ENCODE measurements at places on chromosomes 3 and 15. TPM values are rescaled to one million over a fixed set of nuclear protein-coding genes. Genes with fewer than 3 reads are reported as not detected.

DNA sequence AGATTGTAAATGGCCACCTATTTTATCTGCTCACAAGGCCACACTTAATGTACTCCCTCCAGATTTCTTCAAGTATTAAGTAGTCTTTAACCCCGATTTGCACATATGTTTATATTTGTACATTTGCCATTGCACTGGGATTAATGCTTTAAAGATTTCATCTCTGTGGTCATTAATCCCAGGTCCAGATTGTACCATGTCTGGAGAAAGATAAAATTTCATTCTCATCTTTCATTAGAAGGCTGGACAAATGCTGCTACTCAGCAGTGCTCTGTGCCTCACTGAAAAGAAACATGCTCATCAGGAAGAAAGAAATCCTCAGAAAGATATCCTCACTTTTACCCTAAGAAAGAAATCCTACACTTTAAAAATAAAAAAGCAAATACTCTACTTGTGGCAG lies 62.5 kb upstream of the LRRC3B start:
- H3K4me3 ChIP-seq = no peak overlapping the region
- H3K27ac ChIP-seq = no peak overlapping the region
- no peaks in the 10 kb centered on the region for H3K27me3 ChIP-seq
- no peaks in the 10 kb centered on the region for H3K4me1 ChIP-seq

DNA sequence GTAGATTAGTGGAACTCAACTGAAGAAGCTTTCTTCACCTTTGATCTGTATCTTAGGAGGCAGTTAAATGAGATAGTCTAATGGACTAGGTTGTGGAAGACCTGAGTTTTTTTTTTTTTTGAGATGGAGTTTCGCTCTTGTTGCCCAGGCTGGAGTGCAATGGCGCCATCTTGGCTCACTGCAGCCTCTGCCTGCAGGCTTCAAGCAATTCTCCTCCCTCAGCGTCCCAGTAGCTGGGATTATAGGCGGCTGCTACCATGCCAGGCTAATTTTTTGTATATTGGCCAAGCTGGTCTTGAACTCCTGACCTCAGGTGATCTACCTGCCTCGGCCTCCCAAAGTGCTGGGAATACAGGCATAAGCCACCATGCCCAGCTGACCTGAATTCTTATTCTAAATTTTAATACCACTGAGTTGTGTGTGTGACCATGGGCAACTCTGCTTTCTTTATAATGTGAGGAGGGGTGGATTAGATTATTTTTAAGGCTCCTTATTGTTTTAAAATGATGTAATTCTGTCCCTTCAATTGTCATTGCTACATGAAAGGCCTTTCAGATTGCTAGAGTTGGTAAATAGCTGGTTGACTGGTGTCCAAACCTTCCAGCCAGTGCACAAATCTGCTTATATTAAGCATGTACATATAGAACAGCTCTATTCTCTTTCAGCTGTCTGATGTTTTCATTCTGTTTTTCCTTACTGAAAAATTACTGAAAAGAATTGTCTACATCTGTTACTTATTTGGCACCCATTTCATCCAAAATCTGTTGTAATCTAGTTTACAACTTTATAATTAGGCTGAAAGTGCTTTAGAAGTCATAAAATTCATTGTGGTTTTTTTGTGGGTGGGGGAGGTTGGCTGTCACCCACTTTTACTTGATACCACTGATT lies 2.3 kb downstream of the LNP1 start:
- H3K4me1 ChIP-seq = no peaks in the 10 kb centered on the region
- peak overlapping the region; percentile 23 for H3K27ac ChIP-seq
- no peaks in the 10 kb centered on the region for H3K27me3 ChIP-seq

- H3K4me1 ChIP-seq = peaks cover 6% of the 10 kb centered on the region
- H3K36me3 ChIP-seq = no peaks in the 10 kb centered on the region
- no peaks in the 10 kb centered on the region for H3K27me3 ChIP-seq
- H3K4me3 ChIP-seq = no peak overlapping the region
- no peak overlapping the region for H3K27ac ChIP-seq
Observed at GRCh38 chr3:177679568-177680471, 482.5 kb upstream of the TBL1XR1 start.

DNA sequence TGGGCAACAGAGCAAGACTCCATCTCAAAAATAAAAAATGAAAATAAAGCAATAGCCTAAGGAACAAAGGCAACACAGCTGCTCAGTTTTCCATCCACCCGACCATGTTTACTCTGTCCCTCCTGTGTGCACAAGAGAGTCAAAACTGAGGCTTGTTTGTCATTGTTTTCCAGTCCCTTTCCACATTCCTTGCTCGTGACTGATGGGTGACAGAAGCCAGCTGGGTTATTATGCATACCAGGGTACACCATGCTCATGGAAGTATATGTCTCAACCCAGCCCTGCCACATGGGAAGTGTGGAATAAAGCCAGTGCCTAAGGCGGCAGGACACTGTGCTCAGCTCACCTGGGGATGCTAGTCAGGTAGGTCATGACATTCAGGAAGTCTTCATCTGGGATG lies 49.5 kb downstream of the MCF2L2 start:
- no peaks in the 10 kb centered on the region for H3K36me3 ChIP-seq
- H3K4me1 ChIP-seq = no peaks in the 10 kb centered on the region
- DNase-seq = no peak
- peaks cover 23% of the 10 kb centered on the region for H3K27me3 ChIP-seq
- H3K27ac ChIP-seq = no peak overlapping the region
- no peak overlapping the region for H3K4me3 ChIP-seq

- peaks cover 21% of the 10 kb centered on the region for H3K36me3 ChIP-seq
- H3K4me1 ChIP-seq = peaks cover 2% of the 10 kb centered on the region
- no peak overlapping the region for H3K27ac ChIP-seq
- no peak overlapping the region for H3K4me3 ChIP-seq
- no peak for DNase-seq
Observed at GRCh38 chr15:29740692-29741311, 81.5 kb downstream of the TJP1 start.

DNA sequence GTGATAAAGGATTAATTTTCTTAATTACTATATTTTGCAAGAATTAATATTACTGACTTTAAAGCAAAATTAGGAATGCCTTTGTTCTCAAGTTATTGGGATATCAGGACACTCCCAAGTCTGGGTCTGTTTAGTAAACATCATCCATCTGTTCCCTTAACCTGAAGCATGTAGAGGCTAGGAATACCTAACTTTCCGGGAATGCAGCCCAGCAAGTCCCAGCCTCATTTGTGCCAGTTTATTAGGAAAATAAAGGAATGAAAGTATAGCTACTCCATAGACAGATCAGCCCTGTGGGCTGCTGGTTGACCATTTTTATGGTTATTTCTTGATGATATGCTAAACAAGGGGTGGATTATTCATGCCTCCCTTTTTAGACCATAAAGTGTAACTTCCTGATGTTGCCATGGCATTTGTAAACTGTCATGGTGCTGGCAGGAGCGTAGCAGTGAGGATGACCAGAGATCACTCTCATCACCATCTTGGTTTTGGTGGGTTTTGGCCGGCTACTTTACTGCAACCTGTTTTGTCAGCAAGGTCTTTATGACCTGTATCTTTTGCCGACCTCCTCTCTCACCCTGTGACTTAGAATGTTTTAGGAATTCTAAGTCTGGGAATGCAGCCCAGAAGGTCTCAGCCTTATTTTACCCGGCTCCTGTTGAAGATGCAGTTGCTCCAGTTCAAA lies 540.2 kb downstream of the NAALADL2 start:
- H3K27ac ChIP-seq = peak overlapping the region; percentile 100
- no peaks in the 10 kb centered on the region for H3K27me3 ChIP-seq
- H3K4me3 ChIP-seq = no peak overlapping the region
- 0 out of 2 replicates have a peak, but pooled peaks cover 1% of the 10 kb centered on the region for H3K36me3 ChIP-seq

DNA sequence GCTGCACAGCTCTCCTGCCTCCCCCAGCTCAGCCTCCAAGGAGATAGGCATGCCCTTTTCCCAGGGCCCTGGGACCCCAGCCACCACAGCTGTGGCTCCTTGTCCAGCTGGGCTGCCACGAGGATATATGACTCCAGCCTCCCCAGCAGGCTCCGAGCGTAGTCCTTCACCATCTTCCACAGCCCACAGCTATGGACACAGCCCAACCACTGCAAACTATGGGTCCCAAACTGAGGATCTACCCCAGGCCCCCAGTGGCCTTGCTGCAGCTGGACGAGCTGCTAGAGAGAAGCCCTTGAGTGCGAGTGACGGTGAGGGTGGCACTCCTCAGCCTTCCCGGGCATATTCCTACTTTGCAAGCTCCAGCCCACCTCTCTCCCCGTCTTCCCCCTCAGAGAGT lies 20.5 kb upstream of the APEH start:
- H3K27me3 ChIP-seq = peaks cover 40% of the 10 kb centered on the region
- H3K27ac ChIP-seq = no peak overlapping the region
- no peaks in the 10 kb centered on the region for H3K36me3 ChIP-seq
- no peaks in the 10 kb centered on the region for H3K4me1 ChIP-seq
- no peak for DNase-seq
- H3K4me3 ChIP-seq = no peak overlapping the region

DNA sequence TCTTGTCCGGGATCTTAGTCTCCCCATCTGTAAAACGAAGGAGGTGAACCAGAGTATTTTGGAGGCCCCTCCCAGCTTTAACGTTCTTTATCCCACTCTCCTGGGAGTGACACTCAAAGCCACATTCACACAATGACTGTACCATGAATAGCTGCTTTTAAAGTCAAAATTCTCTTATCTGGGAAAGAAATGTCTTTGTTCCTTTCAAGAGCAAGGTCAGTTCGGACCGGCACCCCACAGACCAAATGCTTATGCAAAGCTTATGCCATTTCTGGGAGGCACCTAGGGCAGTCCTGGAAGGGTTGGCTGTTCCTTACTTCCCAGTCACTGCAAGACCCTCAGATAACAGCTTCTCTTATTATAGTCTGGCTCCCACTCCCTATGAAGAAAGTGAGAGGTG lies 53.5 kb upstream of the WNT5A start:
- no peak overlapping the region for H3K4me3 ChIP-seq
- H3K27ac ChIP-seq = no peak overlapping the region
- no peaks in the 10 kb centered on the region for H3K36me3 ChIP-seq
- peaks cover 24% of the 10 kb centered on the region for H3K27me3 ChIP-seq

DNA sequence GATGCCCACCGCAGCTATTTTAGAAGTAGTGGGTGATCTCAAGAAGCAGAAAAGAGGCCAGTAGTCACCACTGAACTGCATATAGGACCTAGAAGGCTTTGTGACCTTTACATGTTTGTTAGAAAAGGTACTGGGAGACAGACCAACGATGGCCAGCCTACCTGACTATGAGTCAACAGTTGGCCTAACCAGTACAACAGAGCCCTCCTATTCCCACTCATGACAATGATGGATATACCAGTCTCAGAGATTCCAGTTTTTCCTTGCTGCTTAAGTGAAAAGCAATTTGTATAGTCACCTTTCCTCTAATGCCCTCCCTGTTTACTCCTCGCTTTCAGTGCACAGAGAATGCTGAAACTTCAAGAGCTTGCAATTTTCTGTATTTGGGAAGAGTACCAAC lies 86.6 kb upstream of the PPIB start:
- H3K4me1 ChIP-seq = peaks cover 5% of the 10 kb centered on the region
- DNase-seq = no peak
- no peak overlapping the region for H3K4me3 ChIP-seq
- no peaks in the 10 kb centered on the region for H3K27me3 ChIP-seq

DNA sequence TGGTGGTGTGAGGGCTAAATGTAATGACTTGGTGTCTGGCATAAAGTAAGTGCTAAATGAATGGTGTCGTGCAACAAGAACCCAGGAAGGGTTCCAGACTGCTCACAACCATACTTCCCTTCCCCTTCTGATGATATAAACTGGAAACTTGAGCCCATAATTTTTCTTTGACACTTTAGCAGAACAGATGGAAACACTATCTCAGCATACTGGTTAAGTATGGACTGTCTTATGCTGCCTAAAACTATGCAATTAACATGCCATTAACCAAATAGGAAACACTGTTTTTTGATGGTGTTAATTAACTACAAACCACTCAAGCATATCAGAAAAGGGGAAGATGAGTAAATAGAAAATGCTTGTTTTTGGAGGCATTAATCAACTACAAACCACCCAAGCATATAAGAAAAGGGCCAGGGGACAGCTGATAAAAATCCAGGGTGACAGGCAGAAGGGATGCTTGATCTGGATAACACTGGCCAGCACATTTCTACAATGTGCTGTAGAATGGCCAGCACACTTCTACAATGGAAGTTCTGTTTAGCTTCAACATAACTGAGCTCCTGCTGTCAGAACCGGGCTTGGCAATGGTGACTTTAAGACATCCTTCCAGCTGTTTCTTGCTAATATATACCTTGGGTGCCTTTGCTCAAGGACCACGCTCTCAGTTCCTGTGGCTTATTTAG lies 85.5 kb upstream of the FAM3D start:
- no peak overlapping the region for H3K4me3 ChIP-seq
- no peaks in the 10 kb centered on the region for H3K27me3 ChIP-seq
- no peaks in the 10 kb centered on the region for H3K36me3 ChIP-seq
- DNase-seq = no peak
- H3K4me1 ChIP-seq = no peaks in the 10 kb centered on the region
- no peak overlapping the region for H3K27ac ChIP-seq

The CCR5 gene
- total RNA-seq = not detected

The HYKK gene
- 5.6 TPM for total RNA-seq

The KCTD6 gene
- total RNA-seq = 9.4 TPM

The ARGFX gene
- total RNA-seq = not detected
